ENCODE measurements at places on chromosomes 5 and 9. TPM values are rescaled to one million over a fixed set of nuclear protein-coding genes. Genes with fewer than 3 reads are reported as not detected.

Gene MTX3
- 15.5 TPM for total RNA-seq

DNA sequence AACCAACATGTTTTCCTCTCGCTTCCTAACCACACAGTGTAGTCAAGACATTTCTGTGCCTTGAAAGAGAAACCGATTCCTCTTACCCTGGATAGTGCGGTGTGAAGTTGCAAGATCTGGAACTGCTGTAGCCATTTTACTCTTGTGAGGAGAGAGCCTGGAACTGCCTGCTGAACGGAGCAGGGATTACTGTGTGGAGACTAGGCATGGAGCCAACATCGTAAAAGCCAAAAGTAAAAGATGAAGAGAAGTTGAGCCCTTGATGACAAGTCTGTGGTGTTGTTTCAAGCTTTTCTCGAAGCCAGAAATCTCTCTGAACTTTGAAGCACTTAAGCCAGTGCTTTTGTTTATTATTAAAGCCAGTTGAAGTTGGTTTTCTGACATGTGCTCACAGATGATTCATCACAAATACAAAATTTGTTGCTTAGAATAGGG is 110.1 kb upstream of the GRIN3A start:
- H3K4me3 ChIP-seq: no peak overlapping the region
- no peak for DNase-seq
- H3K27ac ChIP-seq: no peak overlapping the region
- H3K27me3 ChIP-seq: no peaks in the 10 kb centered on the region
- no peaks in the 10 kb centered on the region for H3K36me3 ChIP-seq
- no peaks in the 10 kb centered on the region for H3K4me1 ChIP-seq

DNA sequence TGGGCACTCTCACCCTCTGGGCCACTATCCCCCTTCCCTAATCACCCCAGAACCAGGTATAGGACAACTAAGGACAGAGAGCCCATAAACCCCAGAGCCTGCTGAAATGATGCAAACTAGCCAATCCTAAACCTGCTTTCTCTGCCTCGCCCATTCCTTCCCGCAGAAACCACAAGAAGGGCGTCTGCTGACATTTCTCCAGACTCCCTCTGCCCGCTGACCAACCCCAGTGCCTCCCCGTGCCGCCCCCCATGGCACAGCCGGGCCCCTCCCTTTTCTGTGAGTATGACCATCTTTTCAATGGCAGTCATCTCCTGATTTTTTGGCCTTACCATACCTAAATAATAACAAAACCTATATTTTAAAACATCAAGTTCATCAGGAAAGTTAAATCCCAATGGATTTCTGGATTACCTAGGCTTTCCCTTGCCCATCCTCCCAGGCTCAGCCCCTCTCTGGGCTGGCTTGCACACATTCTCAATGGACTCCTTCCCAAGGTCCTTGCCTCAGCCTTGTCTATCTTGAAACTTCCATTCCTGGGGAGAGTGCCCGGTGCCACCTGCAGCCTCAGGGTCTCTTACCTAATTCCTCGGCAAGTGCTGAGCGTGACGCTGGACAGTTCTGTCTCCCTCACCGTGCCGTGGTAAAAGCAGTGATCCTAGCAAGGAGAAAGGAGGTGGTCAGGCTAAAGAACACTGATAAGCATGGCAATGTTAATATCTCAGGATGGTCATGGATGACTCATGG is 45.2 kb downstream of the ADAM19 start:
- H3K27ac ChIP-seq: peak overlapping the region; percentile 19
- peaks cover 54% of the 10 kb centered on the region for H3K4me1 ChIP-seq
- H3K4me3 ChIP-seq: no peak overlapping the region
- H3K36me3 ChIP-seq: peaks cover 83% of the 10 kb centered on the region
- no peak for DNase-seq
- H3K27me3 ChIP-seq: no peaks in the 10 kb centered on the region

DNA sequence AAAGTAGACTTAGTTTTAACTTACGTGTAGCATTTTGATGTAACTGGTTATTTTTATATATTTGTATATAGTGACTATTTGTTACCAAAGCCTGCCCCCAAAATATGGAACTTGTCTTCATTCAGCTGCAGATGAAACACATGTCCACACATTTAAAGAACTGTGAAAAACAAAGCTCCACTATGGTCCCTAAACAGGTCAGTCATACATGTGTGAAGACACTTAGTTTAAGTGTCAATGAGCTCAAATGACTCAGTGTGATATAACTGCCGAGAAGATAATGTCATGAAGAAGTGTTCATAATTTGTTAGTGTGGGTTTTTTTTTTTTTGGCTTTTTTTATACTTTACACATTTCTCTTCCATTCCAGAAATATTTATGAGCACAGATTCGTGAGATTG is 28.2 kb downstream of the HAVCR1 start:
- DNase-seq: no peak
- H3K4me3 ChIP-seq: no peak overlapping the region
- H3K4me1 ChIP-seq: peaks cover 65% of the 10 kb centered on the region
- H3K36me3 ChIP-seq: peaks cover 14% of the 10 kb centered on the region
- no peak overlapping the region for H3K27ac ChIP-seq

DNA sequence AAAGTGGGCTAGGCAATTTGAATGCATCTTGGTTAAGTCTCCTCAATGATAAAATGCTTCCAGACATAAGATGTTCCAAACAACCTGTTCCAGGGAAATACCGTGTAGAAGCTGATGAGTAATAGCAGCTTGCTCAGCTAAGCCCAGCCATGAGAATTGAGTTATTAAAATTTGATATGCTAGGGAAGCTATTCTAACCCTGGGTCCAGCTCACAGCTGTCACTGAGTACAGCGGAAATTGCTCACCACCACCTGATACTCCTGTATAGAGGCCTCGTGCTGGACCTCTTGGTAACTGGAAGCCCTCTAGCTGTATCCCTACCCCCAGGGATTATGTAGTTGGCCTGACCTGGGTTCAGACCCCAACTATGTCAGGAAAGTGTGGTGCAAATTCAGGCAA is 521.3 kb upstream of the TRPC7 start:
- no peaks in the 10 kb centered on the region for H3K36me3 ChIP-seq
- H3K4me1 ChIP-seq: no peaks in the 10 kb centered on the region
- H3K4me3 ChIP-seq: no peak overlapping the region
- no peaks in the 10 kb centered on the region for H3K27me3 ChIP-seq

DNA sequence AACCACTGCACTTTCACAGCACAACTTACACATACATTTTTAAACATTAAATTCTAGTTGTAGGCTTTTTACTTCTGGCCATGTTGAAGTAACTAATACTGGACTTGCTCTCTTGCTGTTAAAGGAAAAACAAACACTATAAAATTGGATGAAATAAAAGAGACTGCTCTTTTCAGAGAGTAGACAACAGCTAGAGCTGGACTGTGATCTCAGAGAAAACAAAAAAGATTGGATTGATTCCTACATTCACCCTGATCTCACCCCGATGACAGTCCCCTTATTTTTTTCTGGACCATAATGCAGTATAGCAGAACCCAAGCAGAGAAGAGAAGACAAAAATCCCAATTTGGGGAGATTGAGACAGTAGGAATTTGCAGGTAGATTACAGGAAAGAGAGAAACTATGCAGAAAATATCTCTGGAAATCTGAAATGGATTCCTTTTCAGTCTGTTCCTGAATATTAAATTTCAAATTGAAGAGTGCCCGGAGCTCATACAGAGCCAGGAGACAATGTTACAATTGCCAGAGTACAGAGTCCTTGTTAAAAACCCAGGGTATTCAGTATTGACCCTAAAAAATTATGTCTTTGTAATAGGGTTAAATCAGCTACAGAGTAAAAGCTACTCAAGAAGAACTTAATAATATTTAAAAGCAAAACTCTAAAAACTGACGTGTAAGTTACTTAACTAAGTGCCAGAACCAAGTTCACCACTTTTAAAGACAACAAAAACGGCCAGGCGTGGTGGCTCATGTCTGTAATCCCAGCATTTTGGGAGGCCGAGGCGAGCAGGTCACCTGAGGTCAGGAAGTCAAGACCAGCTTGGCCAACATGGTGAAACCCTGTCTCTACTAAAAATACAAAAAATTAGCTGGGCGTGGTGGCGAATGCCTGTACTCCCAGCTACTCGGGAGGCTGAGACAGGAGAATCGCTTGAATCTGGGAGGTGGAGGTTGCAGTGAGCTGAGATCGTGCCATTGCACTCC is 208.6 kb downstream of the MPDZ start:
- no peaks in the 10 kb centered on the region for H3K27me3 ChIP-seq
- no peaks in the 10 kb centered on the region for H3K36me3 ChIP-seq
- no peak overlapping the region for H3K27ac ChIP-seq

Gene SYNPO
- total RNA-seq: 0.05 TPM

- DNase-seq: peak; percentile 92
- peak overlapping the region; percentile 81 for H3K4me3 ChIP-seq
- peaks cover 16% of the 10 kb centered on the region for H3K36me3 ChIP-seq
- H3K27me3 ChIP-seq: peaks cover 33% of the 10 kb centered on the region
Observed at GRCh38 chr9:125746017-125746773, 978 bp upstream of the PBX3 start.

DNA sequence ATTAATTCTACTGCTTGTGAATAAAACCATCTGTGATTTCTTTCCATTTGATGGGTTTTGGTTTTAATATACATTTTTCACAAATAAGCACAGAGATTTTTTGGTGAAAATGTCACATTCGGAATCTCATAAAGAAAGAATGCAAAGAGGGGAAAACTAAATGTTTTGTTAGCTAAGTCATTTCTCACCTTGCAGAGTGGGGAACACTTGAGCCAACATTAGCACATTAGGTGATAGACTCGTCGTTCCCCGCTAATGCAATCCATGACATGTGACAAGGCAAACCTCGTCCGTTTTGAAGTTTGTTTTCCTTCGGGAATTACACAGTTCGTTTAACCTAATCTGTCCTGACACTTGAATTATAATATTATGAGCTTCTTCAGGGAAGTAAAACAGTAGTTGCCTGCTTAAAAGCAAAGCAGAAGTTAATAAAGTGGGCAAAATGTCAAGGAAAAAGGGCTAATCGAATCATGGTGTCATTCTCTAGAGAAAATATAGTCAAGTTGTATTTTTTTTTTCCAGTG is 95.8 kb upstream of the LMX1B start:
- peaks cover 66% of the 10 kb centered on the region for H3K27me3 ChIP-seq
- H3K27ac ChIP-seq: peak overlapping the region; percentile 85
- H3K4me1 ChIP-seq: peaks cover 31% of the 10 kb centered on the region
- H3K36me3 ChIP-seq: no peaks in the 10 kb centered on the region
- peak overlapping the region; percentile 78 for H3K4me3 ChIP-seq

Gene NTNG2
- 5.4 TPM for total RNA-seq

- peaks cover 5% of the 10 kb centered on the region for H3K27me3 ChIP-seq
- no peak overlapping the region for H3K27ac ChIP-seq
- peaks cover 4% of the 10 kb centered on the region for H3K4me1 ChIP-seq
- DNase-seq: no peak
Observed at GRCh38 chr5:157778121-157778805, 34.8 kb downstream of the LSM11 start.

DNA sequence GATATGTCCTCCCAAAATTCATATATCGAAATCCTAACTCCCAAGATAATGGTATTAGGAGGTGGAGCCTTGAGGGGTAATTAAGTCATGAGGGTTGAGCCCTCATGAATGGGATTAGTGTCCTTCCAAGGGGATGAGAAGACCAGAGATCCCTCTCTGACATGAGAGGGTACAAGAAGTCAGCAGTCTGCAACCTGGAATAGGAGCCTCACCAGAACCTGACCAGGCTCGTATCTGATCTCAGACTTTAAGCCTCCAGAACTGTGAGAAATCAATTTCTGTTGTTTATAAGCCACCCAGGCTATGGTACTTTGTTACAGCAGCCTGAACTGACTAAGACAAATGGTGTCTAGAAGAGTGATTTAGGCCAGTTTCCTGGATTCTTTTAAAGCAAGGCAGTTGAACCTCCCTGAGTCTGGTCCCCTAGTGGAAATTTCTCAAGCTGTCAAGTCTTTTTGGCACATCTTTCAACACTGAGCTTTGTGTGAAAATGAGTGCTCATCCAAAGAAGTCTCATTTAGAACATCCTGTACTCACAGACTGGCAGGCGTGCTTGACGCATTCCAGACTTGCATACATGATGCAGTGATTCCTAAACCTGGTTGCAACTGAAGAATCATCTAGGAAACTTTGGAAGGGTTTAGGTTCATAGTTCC is 254.8 kb upstream of the PPP1R2B start:
- H3K4me1 ChIP-seq: no peaks in the 10 kb centered on the region
- no peak overlapping the region for H3K4me3 ChIP-seq
- no peak for DNase-seq
- H3K27ac ChIP-seq: no peak overlapping the region
- peaks cover 19% of the 10 kb centered on the region for H3K27me3 ChIP-seq
- no peaks in the 10 kb centered on the region for H3K36me3 ChIP-seq

GRCh38 chr5:33238826-33239695 is 201.7 kb upstream of the TARS1 start:
- H3K4me1 ChIP-seq: peaks cover 41% of the 10 kb centered on the region
- H3K36me3 ChIP-seq: no peaks in the 10 kb centered on the region
- peaks cover 6% of the 10 kb centered on the region for H3K27me3 ChIP-seq
- peak overlapping the region; percentile 9 for H3K27ac ChIP-seq
- no peak overlapping the region for H3K4me3 ChIP-seq
- no peak for DNase-seq

DNA sequence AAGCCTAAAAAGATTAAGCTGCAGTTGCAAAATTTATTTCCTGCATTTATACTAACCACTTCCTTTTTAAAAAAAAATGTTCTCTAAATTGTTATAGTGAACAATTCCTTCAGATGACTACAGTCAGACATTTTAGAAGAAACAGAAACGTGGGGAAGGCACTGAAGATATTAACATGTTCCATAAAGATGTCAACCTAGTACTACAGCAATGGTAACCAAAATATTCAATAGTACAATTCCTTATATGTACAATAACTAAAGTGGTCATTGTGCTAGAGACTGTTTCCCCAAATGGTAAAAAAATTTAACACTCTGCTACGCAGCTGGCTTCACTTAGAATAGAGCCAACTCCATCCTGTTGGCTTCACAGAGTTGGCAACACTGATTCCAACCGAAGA is 97.7 kb downstream of the FNBP1 start:
- no peak for DNase-seq
- peaks cover 61% of the 10 kb centered on the region for H3K4me1 ChIP-seq
- H3K27me3 ChIP-seq: no peaks in the 10 kb centered on the region
- peak overlapping the region; percentile 82 for H3K27ac ChIP-seq
- H3K36me3 ChIP-seq: peaks cover 61% of the 10 kb centered on the region

DNA sequence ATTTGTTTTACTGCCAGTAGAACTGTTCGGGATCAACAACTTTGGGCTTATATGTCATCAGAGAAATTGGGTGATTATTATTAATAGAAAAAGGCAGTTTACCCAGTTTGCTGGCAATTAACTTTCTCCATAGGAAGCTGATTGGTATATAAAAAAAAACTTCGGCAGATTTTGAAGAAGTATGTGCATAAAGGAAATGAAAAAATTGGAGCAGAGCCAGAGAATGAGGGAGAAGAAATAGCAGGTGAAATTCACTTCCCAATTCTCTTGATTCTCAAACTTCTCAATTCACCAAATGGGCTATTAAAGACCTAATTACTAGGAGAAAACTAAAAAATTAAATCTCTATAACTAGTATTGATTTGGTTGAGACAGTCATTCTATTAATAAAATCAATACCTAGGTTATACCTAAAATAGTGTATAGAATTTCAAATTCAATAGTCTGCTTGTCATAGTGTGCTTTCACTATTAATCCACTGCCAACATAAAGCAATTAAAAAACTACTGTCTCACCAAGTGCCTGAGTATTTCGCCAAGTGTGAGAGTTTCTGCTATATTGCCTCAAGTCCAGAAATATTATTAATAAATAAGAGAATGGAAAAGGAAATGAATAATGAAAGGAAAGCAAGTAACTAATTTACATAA is 47.5 kb downstream of the STX17 start:
- no peak overlapping the region for H3K27ac ChIP-seq
- peaks cover 8% of the 10 kb centered on the region for H3K4me1 ChIP-seq
- H3K36me3 ChIP-seq: peaks cover 24% of the 10 kb centered on the region
- H3K4me3 ChIP-seq: no peak overlapping the region
- no peaks in the 10 kb centered on the region for H3K27me3 ChIP-seq

GRCh38 chr5:75199946-75200345 is 36.7 kb downstream of the ANKRD31 start:
- no peak overlapping the region for H3K4me3 ChIP-seq
- no peak for DNase-seq
- no peak overlapping the region for H3K27ac ChIP-seq
- H3K36me3 ChIP-seq: no peaks in the 10 kb centered on the region
- no peaks in the 10 kb centered on the region for H3K27me3 ChIP-seq
- H3K4me1 ChIP-seq: no peaks in the 10 kb centered on the region
